GM04503 (cell line): ENCODE measurements at places on chromosomes 5 and 9.

GRCh38 chr5:57453728-57454127 lies 28.9 kb downstream of the ACTBL2 start:
- DNase-seq, result no peak

GRCh38 chr5:2168601-2169429 lies 286.1 kb upstream of the IRX4 start:
- DNase-seq, result no peak

DNA sequence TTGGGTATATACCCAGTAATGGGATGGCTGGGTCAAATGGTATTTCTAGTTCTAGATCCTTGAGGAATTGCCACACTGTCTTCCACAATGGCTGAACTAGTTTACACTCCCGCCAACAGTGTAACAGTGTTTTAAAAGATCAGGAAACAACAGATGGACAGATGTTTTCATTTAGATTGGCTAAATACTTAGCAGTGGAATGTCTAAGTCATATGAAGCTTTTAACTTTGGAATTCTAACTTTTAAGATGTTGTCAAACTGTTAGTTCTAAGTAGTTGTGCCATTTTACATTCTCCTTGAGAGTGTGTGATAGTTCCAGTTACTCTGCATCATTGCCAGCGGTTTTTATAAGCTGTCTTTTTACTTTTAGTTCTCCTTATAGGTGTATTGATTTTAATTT lies 688.8 kb downstream of the SEMA5A start:
- no peak for DNase-seq

DNA sequence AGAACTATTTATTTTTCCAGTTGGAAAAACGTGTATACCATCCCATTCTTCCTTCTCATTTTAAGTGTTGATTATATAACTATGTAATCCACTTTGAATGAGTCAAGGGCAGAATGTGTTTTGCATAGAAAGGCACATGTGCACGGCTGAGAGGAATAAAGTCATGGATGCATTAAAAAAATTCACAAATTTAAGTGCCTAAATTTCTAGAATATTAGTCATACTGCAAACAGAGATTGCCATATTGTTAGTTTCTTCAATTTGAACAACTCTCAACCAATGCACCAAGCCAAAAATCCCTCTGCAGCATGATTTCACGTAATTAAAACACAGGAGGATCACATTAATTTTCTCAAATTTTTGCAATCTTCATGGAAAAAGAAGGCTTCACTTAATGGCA lies 166.3 kb downstream of the MPDZ start:
- DNase-seq, result peak; percentile 37

- DNase-seq, result no peak
These were observed 57.3 kb upstream of the CACNA1B start for GRCh38 chr9:137820161-137820855.

DNA sequence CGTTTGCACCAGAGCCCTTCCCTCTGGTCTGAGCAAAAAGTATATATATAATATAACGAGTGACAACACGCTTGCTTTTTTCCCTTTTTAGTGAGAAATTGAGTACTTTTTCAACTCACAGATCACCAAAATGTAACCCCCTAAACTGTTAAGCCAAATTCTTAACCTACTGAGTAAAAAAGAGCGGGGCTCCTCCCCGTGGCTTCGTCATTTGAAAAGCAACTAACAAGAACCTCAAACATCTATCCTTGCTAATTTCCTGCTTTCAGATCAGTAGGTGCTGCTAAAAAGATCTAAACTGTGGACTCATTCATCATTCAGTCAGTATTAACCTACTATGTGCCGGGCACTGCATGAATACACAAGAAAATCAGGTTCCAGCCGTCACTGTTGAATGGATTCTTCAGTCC lies 1.0 kb upstream of the PTBP3 start:
- no peak for DNase-seq

- DNase-seq, result peak; percentile 47
These were observed 5.6 kb downstream of the PTCD2 start for GRCh38 chr5:72325566-72326305.

DNA sequence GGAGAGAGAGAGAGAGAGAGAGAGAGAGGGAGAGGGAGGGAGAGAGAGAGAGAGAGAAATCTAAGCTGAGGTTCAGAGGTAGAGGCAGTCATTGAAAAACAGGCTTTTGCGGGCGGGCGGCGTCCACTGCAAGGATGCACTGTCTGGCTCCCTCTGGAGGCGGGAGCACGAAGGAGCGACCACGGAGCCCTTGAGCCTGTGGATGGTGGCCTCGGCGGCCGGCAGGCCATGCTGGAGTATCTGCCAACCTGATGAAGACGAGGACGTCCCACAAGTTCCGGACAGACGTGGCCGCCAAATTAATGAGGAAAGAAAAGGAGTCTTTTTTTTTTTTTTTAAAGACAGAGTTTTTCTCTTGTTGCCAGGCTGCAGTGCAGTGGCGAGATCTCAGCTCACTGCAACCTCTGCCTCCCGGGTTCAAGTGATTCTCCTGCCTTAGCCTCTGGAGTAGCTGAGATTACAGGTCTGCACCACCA lies 2.2 kb upstream of the CCDC125 start:
- DNase-seq, result no peak

GRCh38 chr5:34929720-34930461 lies 532 bp downstream of the DNAJC21 start:
- peak; percentile 34 for DNase-seq

DNA sequence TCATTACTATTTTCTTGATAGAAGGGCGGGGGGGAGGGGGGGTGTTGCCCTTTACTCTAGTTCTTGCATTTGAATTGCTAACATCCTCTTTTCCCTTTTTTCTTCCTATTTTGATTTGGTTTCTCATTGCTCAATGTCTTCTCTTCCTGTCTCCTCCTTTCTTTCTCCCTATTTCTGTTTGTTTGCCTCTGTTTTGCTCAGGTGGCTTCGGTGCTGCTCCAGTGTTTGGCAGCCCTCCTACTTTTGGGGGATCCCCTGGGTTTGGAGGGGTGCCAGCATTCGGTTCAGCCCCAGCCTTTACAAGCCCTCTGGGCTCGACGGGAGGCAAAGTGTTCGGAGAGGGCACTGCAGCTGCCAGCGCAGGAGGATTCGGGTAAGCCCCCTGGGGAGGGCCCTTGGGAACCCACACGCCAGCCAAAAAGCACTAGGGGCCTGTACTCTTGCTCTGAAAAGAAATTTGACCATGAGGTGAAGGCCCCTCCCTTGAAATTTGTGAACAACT lies 48.3 kb downstream of the FAM78A start:
- no peak for DNase-seq

GRCh38 chr9:26725573-26725972 lies 167.0 kb downstream of the CAAP1 start:
- DNase-seq, result no peak

DNA sequence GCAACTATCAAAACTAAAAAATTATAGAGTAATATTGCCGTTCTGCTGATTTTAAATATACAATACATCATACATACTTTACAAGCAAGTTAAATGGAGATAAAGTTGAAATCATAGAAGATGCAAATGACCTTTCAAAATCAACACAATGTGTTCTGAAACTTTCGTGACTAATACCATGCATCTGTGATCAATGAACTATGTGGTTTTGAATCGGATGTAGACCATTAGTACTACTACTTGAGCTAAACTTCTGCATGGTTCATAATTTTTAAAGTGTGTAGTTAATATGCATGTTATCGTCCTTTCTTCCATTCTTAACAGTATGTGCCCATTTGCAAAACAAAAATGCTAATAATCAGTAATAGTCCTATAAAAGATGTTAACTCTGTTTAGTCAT lies 11.3 kb upstream of the PHF2 start:
- no peak for DNase-seq

DNA sequence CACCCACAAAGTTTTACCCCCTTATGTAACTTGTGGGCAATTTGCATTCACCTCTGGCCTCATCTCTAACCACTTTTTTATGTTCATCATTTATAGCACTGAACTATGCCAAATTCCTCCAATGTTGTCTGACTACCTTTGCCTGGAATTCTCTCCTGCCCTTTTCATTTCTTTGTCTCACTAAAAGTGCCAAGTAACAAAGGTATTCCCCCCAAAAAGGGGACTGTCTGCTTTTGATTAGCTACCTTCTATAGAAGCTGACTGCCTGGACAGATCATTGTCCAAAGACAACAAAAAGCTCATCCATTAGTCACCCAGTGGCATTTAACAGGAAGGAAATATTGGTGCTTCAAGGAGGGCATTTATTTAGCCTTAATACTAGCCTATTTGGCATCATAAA lies 189.9 kb upstream of the VCAN start:
- DNase-seq, result peak; percentile 73

DNA sequence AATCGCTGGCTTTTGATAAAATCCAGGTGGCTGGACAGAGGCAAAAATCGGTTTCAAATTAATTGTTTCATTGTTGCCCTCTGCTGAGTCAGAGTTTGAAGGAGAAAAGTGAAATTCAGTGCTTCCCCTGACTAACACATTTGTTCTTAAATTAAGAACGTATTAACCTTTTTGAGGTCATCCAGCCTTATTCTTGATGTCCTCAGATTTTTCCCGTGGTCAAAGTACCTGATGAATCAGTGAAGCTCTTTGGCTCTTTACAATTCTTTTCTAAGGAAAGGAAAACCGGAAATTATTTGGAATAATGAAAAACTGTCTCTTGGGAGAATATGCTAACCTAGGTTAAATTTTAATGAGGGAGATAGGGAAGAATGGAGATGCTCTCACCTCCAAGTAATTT lies 21.6 kb downstream of the OSMR start:
- DNase-seq, result no peak

GRCh38 chr9:114086009-114086408 lies 7.9 kb upstream of the AMBP start:
- no peak for DNase-seq

GRCh38 chr9:12271421-12271891 lies 421.7 kb upstream of the TYRP1 start:
- no peak for DNase-seq

GRCh38 chr9:11192993-11193392 lies 580.2 kb upstream of the PTPRD start:
- no peak for DNase-seq

GRCh38 chr9:122742003-122742402 lies at the start of gene OR1L6:
OR1L6 (plus strand) TSS chr9:122742303; CDS start chr9:122749848, 7,545 bp downstream.
- DNase-seq, result no peak

- no peak for DNase-seq
These were observed 268.0 kb downstream of the ZSWIM6 start for GRCh38 chr5:61600123-61600444.

DNA sequence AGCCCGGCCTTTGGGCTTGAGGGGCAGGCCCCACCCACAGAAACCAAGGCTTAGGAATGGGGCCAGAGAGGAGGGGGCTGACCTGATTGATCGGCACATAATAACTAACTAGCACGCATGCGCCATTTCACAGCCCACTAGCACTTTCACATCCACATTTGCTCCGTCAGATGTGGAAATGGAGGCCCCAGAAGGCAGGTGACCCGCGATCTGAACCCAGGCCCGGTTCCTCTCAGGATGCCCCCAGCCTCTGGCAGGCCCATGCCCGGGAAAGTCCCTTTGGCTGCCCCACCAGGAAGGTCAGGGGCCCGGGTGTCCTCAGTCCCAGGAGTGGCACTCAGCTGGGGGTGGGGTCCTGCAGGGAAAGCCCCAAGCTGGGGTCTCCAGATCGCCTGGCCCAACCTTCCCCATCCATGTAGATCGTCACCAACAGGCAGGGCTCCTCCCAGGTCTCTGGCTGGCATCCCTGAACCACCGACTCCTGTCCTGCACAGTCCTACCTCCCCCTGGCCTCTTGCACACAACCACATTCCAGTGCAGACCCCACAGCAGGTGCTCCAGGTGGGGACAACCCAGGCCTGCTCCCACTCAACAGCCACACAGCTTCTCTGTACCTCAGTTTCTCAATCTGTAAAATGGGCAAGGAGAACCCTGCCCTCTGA lies 46.7 kb downstream of the VAV2 start:
- no peak for DNase-seq

DNA sequence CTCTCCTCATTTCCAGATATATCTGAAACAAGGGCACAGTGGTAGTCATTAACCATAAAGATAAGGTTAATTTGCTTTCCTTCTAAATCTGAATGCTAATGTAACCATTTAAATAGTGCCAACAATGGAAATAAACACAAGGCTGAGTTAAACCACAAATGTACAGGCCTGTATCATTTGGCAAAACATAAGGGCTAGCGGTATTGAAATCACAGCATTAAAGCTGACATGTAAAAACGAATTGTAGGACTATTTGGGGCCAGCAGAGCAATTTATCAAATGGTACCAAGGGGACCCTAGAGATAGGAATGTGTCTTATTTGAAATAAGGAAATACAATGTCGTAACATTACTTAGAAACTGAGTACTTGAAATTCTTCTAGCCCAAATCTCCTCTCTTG lies 247.5 kb upstream of the RPS23 start:
- no peak for DNase-seq

DNA sequence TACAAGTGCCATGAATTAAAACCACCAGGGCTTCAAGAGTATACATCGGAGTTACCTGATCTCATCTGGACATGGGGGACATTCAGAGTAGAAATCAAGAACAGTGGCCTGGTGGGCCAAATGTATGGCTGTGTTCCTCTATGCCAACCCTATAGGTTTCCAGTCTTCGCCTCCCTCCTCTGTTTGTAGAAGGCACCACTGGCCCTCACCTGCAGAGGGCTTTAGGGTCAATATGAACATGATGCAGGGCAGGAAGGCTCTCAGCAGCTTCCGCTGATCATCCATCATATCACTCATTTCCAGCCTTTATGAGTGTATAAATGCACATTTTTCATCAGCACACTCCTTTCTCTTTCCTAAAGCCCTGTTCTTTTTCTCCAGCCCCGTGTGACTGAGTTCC lies 555.5 kb upstream of the BRINP1 start:
- DNase-seq, result no peak

DNA sequence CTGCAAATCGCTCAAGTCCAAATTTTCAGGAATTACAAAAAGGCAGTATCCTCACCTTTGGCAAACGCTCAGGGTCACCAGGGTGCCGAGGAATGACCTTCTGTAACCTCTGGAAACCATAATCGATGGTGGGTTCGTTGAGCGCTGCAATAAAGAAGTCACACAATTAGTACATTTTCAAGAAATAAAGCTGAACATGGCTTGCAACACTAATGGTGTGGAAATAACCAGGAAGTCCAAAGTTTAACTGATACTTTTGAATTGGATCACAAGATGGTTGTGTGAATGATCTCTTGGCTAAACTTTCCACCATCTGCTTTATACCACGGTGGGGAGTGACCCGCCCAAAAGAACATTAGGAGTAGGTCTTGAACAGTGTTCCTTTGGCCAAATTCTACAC lies 368.7 kb downstream of the EBF1 start:
- no peak for DNase-seq

DNA sequence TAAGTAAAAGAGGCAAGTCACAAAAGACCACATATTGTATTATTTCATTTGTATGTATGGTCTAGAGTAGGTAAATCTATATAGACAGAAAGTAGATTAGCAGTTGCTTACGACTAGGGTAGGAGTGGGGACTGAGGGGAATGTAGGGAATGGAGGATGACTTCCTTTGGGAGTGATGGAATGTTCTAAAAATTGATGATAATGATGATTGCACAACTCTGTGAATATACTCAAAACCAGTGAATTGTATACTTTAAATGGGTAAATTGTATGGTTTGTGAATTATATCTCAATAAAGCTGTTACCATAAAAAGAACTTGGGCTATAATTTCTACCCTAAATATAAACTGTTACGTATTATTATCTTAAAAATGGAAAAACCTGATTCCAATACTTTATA lies 35.0 kb downstream of the ADAMTS6 start:
- DNase-seq, result no peak

- DNase-seq, result no peak
These were observed 86.9 kb upstream of the SIMC1 start for GRCh38 chr5:176151281-176151680.

- no peak for DNase-seq
These were observed 143.5 kb downstream of the GHR start for GRCh38 chr5:42566652-42567295.
